ENCODE measurements at places on chromosomes 5 and 9.

- peak; percentile 71 for DNase-seq
Observed at GRCh38 chr9:124216474-124217176, 41.1 kb upstream of the NEK6 start.

GRCh38 chr5:8289779-8290178 is 420.8 kb downstream of the MTRR start:
- no peak for DNase-seq

- no peak for DNase-seq
Observed at GRCh38 chr9:71901695-71902597, 9.0 kb downstream of the ABHD17B start.

- DNase-seq: no peak
Observed at GRCh38 chr5:157006262-157006661, 43.2 kb upstream of the TIMD4 start.

- DNase-seq: peak; percentile 50
Observed at GRCh38 chr9:89496645-89497256, 1.2 kb downstream of the SEMA4D start.

- DNase-seq: no peak
Observed at GRCh38 chr9:16461137-16461840, 409.2 kb downstream of the BNC2 start.

GRCh38 chr9:89811886-89812450 is 207.2 kb downstream of the GADD45G start:
- no peak for DNase-seq

DNA sequence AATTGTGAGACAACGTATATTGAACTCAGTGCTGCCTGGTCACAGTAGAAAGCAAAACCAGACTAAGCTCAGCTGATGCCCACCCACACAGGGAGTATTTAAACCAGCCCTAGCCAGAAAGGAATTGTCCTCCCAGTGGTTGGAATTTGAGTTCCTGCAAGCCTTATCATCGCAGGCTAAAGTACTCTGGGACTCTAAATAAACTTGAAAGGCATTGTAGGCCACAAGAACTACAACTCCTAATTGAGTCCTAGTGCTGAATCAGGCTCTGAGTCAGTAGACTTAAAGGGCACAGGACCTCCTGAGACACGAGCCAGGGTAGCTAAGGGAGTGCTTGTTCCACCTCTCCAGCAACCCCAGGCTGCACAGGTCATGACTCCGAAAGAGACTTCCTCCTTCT is 171.4 kb downstream of the MCTP1 start:
- DNase-seq: no peak

Measured in immature natural killer cell (primary cell).